CMK (cell line): ENCODE measurements at places on chromosomes 2 and 18.

- no peak for DNase-seq
These were observed 28.0 kb downstream of the ADI1 start for GRCh38 chr2:3491306-3491705.

DNA sequence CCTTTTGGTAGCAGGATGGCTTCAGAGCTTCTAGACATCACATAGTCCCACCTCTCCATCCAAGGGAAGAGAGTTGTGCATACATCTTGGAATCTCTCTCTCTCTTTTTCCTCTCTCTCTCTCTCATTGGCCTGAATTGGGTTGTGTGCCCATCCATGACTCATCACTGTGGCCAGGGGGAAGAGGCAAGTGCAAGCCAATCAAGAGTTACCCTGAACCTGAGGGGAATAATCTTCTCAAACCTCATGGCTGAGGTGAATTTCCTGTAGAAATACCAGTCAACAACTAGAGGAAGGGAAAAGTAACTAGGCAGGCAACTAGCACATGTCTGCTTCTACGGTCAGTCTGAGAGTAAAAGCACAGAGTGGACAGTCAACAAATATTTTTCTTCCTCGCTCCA is 7.3 kb upstream of the CHN1 start:
- no peak for DNase-seq

- DNase-seq = no peak
These were observed 1517.5 kb upstream of the ZEB2 start for GRCh38 chr2:146037334-146037870.

DNA sequence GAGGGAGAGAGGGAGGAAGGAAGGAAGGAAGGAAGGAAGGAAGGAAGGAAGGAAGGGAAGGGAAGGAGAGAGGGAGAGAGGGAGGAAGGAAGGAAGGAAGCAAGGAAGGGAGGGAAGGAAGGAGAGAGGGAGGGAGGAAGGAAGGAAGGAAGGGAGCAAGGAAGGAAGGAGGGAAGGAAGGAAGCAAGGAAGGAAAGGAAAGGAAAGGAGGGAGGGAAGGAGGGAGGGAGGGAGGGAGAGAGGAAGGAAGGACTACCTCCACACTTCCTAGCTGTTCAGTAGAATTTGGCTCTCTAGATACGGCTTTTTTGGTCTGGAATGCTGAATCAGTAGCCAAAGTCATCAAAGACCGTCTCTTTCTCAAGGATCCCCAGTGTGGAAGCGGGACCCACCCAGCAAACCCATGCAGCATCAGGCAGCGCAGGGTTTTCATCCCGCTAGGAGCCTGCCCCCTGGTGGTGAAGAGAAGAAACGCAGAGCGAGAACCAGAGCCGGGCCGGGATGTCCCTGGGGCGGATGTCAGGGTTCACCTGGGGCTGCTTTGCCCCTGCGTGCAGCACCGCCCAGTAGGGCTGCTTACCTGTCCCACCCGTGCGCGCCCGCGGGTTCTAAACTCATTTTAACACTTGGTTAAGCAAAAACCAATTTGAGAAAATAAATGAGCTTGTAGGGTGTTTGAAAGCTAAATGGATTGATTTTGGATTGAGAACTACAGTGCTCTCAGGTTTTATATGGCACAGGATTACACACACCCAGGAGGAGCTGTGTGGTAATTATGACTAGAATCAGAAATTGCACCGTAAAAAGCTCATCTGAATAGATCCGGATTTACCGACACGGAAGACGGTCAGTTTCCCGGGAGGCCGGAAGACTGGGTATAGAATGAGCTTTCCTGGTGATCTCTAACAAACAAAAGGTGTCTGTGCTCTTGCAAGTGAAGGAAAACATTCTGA is 48.1 kb upstream of the ARL4C start:
- DNase-seq = peak; percentile 7

- no peak for DNase-seq
These were observed 34.4 kb upstream of the RAPGEF4 start for GRCh38 chr2:172701250-172701649.

DNA sequence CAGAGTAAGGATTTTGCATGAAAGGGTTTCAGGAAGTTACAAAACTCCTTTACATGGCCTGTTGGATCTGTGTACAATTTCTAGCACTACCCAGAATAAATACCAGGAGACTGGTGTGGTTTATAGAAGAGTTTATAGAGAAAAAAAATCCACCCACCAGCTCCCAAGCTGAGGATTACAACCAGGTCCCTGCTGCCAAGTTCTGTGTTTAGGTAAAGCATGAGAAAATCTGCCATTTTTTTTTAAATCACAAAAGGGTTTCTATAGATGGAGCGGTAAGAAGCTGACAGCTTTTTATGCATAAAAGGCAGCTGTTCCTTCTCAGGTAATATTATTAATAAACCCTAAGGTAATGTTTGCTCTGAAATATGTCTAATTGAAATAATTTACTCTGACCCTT is 545.4 kb upstream of the ZEB2 start:
- DNase-seq = no peak

GRCh38 chr2:170073288-170073687 is 104.7 kb upstream of the MYO3B start:
- DNase-seq = no peak

DNA sequence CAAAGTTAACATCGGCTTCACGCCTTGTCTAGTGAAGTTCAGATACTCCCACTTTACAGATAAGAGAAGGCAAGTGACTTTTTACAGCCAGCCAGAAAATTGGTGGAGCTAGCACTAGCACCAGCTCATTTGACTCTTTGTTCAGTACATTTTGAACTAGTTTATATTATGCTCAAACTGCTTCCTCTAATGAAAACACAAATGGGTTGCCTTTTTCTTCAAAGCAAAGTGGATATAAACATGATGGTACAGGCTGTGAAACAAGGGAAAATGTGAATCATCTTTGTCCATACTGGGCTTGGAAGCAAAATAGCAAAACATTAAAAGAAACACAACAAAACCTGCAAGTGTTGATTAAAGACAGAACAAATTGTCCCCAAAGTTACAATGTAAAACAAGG is 99.6 kb upstream of the LHCGR start:
- no peak for DNase-seq
